Pericardium fibroblast (primary cell): ENCODE measurements at places on chromosomes 4 and X. TPM values are rescaled to one million over a fixed set of nuclear protein-coding genes. Genes with fewer than 3 reads are reported as not detected.

PABPC1L2B gene
- total RNA-seq, result not detected in 2 replicates

STBD1 gene
- 0.94 and 4.6 TPM in 2 replicates for total RNA-seq

DRD5 gene
- not detected in 2 replicates for total RNA-seq

GNRHR gene
- not detected in 2 replicates for total RNA-seq

CACNA1F gene
- not detected in 2 replicates for total RNA-seq

F9 gene
- not detected in 2 replicates for total RNA-seq

NPFFR2 gene
- total RNA-seq, result not detected in 2 replicates

MAGEB2 gene
- total RNA-seq, result not detected in 2 replicates

AFP gene
- total RNA-seq, result 0.26 and 0.58 TPM in 2 replicates

SAGE1 gene
- not detected in 2 replicates for total RNA-seq

CDS1 gene
- total RNA-seq, result under 0.01 TPM in 1 of 2 replicates, not detected in the other

REPS2 gene
- 0.94 and 1.9 TPM in 2 replicates for total RNA-seq

GPRASP1 gene
- 0.58 and 0.85 TPM in 2 replicates for total RNA-seq

SPANXN3 gene
- not detected in 2 replicates for total RNA-seq

LARP1B gene
- 13.7 and 14.7 TPM in 2 replicates for total RNA-seq

CXorf49 gene
- total RNA-seq, result not detected in 2 replicates

MAGEE1 gene
- total RNA-seq, result 0.09 and 0.47 TPM in 2 replicates

NDUFA1 gene
- 50.7 and 77.3 TPM in 2 replicates for total RNA-seq

EDA gene
- 3.1 and 4.1 TPM in 2 replicates for total RNA-seq

MAGEC2 gene
- not detected in 2 replicates for total RNA-seq

ZNF711 gene
- 0.58 and 1.3 TPM in 2 replicates for total RNA-seq

STPG2 gene
- not detected in 2 replicates for total RNA-seq

BGN gene
- 135 and 164 TPM in 2 replicates for total RNA-seq

SPANXA2 gene
- total RNA-seq, result not detected in 2 replicates

CLDN22 gene
- total RNA-seq, result not detected in 2 replicates

UGT2B10 gene
- total RNA-seq, result not detected in 2 replicates

HERC6 gene
- total RNA-seq, result 1.2 and 1.4 TPM in 2 replicates

CENPC gene
- 4.8 and 5.8 TPM in 2 replicates for total RNA-seq

ARR3 gene
- total RNA-seq, result not detected in 2 replicates

GPRIN3 gene
- 0.34 and 0.47 TPM in 2 replicates for total RNA-seq

RBM47 gene
- 2.2 and 2.6 TPM in 2 replicates for total RNA-seq

OR13H1 gene
- not detected in 2 replicates for total RNA-seq

GIMD1 gene
- not detected in 2 replicates for total RNA-seq

LINC00632 gene
- total RNA-seq, result 24.2 and 36.3 TPM in 2 replicates

NLRP2B gene
- total RNA-seq, result not detected in 2 replicates

RAB9B gene
- 0.23 and 1.1 TPM in 2 replicates for total RNA-seq

EPGN gene
- total RNA-seq, result 0.70 TPM in 1 of 2 replicates, not detected in the other

SOD3 gene
- 44.2 and 82.9 TPM in 2 replicates for total RNA-seq

SHROOM4 gene
- total RNA-seq, result 1.4 and 3.1 TPM in 2 replicates

DOK7 gene
- 0.09 TPM in 1 of 2 replicates, not detected in the other for total RNA-seq

F8A3 gene
- 3.6 and 10.6 TPM in 2 replicates for total RNA-seq
